ENCODE measurements at places on chromosomes 1 and 21.

- DNase-seq = no peak
These were observed 1660.1 kb upstream of the B3GALT2 start for GRCh38 chr1:194846488-194846887.

DNA sequence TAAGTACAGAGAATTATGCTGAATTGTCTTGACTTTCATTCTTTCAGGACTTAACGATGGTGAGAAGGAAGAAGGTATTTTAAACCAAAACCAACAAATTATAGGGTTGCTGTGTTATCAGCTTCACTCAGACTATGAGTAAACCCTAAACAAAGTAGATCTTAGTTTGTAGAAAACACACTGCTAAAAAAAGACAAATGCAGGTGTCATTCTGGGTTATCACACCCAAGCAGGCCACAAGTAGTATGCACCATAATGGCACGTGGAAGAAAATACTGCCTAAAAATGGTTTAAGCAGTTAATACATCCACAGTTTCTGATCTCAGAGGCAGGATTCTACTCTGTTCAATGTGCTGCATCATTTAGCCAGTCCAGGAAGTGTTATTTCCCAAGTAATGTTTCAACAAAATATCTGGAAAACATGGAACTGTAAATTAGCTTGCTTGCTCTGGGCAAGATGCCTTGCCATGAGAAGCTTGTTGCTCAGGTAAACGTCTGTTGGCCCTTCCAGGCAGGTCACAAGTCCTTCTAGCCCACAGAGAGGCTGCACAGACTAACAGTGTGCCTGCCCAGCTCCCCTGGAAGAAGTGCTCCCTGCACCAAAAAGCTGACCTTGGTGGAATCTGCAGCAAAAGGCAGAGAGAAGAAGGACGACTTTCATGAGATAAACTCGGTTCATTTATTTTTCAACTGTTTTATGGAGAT lies 4.1 kb downstream of the DIPK1A start:
- no peak for DNase-seq

DNA sequence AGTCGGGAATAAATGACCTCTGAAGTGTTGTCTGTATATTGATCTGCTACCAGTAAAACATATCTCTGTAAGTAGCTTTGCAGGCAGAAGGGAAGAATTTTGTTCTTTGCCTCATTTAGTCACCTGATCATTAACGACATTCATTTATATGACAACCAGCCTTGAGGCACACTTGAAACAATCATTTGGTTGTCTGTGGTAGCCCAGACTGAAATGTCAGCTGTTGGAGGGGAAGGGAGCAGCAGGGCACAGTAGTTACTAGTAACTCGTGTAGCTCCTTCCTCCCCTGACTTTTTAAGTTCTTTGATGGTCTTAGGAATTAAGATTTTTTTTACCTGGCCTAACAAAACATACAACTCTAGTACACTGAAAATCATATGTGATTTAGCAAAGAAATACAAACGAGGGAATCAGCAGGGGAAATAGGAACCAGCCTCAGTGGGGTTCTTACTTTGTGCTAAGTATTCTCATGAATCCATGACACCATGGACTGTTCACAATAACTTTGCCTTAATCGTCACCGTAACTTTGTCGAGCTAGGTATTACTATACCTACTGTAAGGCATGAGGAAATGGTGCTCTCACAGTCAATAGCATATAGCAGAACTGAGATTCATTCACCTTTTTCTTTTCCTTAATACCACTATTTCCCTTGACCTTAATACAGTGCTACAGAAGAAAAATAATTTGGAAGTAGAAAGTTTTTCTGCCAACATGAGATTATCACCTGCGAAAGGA lies 6.4 kb downstream of the IL12RB2 start:
- DNase-seq = no peak

- DNase-seq = no peak
These were observed 275.2 kb upstream of the NEGR1 start for GRCh38 chr1:72557446-72558049.

- no peak for DNase-seq
These were observed 52.8 kb downstream of the RAP1GAP start for GRCh38 chr1:21616372-21616771.

- DNase-seq = no peak
These were observed 13.2 kb downstream of the PLPP3 start for GRCh38 chr1:56566061-56566744.

Measured in activated T-cell treated with anti-CD3 and anti-CD28 coated beads for 48 hours (primary cell).